ENCODE measurements at places on chromosomes 5 and 9.

DNA sequence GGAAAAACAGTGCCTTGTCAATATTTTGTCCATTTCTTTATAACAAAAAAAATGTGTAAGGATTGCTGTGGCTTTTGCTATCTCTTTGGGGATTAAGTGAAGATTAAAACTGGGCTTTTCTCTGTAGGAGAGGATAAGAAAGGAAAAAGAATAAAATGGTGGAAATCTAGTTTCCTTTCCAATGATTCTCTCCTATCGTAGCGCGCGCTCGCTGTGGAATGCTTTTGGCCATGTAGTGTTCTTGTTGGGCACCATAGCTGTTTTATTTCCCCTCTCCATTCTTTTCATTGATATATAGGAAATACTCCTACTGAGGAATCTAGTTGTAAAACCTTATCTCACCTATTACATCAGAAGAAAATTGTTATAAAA, 1.5 kb downstream of the STXBP1 start:
- DNase-seq, result no peak

DNA sequence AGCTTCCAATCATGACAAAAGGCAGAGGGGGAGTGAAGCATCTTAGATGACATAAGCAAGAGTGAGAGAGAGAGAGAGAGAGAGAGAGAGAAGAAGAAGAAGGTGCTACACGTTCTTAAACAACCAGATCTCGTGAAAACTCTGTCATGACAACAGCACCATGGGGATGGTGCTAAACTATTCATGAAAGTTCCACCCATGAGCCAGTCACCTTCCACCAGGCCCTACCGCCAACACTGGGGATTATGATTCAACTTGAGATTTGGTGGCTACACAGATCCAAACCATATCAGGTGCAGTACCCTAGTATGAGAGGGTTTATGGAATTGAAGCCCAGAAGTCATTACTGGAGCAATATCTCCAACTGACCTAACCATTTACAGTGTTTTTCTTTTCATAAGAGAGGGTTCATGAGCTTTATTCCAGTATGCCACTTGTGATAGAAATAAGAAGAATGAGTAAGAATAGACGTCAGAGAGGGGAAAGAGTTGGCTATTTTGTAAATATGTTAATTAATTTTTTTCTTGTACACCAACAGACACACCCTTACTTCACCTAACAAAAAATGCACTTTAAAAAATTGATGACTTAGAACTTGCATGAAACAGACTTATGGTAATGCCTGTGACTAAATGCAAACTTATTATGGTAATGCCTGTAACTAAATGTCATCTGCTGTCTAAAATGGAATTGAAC, 680.4 kb upstream of the ITGA1 start:
- no peak for DNase-seq

GRCh38 chr5:175162036-175162435, 281.9 kb downstream of the DRD1 start:
- no peak for DNase-seq

- peak; percentile 9 for DNase-seq
These were observed 93.3 kb downstream of the KIAA0825 start for GRCh38 chr5:94524841-94525697.
